Non-pigmented ciliary epithelial cell (primary cell): ENCODE measurements at places on chromosomes 5 and 9.

GRCh38 chr5:60349891-60350415 lies 350.0 kb downstream of the DEPDC1B start:
- no peak for DNase-seq

GRCh38 chr9:114055061-114055460 lies 23.0 kb downstream of the AMBP start:
- no peak for DNase-seq

GRCh38 chr5:95102687-95103086 lies 182.2 kb downstream of the MCTP1 start:
- no peak for DNase-seq

DNA sequence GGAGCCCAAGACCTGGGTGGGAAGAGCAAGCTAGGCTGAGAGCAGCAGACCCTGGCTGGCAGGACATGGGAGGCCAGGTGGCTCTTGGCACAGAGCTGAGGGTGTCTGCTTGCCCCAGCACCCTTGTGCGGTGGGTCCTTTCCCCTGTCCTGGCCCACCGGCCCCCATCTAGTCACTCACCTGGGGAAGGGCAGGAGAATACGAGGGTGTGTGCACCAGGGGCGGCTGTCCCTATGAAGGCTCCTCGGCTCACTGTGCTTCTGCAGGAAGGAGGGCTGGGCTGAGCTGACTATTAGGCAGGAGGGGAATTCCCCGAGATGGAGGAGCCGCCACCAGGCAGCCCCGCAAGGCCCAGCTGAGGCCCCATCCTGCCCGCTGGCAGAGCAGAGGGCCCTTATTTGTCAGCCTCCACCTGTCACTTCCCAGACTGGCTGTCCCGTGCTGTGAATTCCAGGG lies 6.1 kb upstream of the TNIP1 start:
- no peak for DNase-seq

DNA sequence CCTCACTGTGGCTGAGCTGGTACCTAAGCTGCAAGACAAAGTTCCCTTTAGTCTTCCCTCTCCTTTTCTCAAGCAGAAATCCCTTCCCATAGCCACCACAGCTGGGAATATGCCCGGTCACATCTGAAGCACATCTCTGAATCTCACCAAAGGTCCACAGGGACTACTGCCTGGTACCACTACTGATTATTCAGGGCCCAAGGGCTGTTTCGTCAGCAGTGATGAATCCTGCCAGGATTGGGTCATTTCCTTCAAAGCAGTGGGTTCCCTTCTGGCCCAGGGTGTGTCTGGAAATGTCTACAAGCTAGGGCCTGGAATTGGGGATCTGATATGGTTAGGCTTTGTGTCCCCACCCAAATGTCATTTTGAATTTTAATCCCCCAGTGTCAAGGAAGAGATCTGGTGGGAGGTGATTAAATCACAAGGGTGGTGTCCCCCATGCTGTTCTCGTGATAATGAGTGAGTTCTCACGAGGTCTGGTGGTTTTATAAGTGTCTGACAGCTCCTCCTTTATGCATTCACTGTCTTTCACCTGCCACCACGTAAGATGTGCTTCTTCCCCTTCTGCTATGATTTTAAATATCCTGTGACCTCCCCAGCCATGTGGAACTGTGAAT lies 83.2 kb upstream of the FST start:
- DNase-seq: no peak

- DNase-seq: no peak
Measured at GRCh38 chr9:113545068-113545467, 81.5 kb downstream of the RGS3 start.
